ENCODE measurements at places on chromosomes 12 and 14.

DNA sequence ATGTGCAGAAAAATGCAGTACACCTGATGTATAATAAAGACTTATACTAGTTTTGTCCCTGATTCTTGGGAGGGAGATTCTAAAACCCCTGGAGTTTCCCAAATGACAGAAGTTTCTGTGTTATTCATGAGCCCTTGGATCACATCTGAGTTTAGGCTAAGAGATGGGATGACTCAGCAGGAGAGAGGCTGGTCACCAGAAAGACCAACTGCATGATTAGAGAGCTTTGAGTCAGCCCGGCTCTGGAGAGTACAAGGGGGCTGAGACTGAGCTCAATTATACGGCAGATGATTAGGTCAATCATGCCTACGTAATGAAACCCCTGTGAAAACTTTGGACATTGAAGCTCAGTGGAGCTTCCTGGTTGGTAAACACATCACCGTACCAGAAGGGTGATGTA is 174.2 kb downstream of the SSPN start:
- DNase-seq, result no peak

DNA sequence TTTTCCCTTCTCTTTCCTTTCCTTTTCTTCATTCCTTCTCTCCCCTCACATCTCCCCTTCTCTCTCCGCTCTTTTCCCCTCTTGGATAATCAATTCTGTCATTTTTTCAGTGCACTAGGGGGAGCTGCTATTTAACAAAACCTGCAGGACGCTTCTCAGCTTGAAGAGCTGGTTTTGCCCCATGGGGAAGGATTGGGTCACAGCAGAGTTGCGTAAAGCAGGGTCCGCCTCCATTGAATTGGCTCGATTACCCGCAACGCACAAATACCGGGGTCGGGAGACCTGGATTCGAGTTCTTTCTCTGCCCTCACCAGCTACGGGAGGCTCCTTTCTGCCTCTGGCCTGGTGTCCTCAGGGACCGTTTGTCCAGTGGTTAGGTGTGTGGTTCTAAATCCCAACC is 42.1 kb upstream of the CHGA start:
- peak; percentile 16 for DNase-seq

- no peak for DNase-seq
Measured at GRCh38 chr14:86739761-86740160, 1209.8 kb downstream of the FLRT2 start.

DNA sequence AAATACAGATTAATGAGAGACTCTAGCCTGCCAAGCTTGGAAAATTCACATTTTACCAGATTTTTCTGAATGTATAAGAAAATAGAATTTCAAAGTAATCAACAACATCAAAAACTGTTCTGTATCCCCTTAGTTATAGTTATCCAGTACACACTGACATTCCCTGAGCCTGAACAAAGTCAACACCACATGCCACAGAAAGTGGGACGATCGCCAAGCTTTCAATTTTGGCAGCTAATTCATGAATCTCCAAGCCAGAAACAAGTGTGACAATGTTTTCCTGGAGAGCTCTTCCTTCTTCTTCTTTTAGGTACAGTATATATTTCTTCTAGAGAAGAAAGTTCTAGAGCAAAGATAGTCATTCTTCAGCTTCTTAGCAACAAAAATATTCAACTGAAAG is 290.2 kb downstream of the PRKD1 start:
- peak; percentile 81 for DNase-seq

- DNase-seq, result no peak
Measured at GRCh38 chr12:54821676-54822075, 32.6 kb upstream of the MUCL1 start.

DNA sequence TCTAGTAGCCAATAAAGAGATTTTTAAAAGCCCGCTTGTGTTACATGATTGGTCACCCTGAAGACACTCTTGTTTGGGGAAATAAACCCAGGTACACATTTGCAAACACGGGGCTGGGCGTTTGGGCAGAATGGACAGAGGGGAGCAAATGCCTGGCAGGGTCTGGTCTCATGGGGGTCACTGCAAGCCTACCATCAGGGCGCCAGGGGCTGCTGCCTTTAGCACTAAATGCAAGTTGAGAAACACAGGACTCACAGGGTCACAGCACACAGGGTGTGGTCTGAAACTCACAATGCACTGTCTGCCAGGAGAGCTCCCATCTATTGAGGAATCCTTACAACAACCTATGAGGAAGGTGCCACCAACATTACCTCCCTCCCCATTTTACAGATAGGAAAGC is 62.6 kb downstream of the CHGA start:
- no peak for DNase-seq

DNA sequence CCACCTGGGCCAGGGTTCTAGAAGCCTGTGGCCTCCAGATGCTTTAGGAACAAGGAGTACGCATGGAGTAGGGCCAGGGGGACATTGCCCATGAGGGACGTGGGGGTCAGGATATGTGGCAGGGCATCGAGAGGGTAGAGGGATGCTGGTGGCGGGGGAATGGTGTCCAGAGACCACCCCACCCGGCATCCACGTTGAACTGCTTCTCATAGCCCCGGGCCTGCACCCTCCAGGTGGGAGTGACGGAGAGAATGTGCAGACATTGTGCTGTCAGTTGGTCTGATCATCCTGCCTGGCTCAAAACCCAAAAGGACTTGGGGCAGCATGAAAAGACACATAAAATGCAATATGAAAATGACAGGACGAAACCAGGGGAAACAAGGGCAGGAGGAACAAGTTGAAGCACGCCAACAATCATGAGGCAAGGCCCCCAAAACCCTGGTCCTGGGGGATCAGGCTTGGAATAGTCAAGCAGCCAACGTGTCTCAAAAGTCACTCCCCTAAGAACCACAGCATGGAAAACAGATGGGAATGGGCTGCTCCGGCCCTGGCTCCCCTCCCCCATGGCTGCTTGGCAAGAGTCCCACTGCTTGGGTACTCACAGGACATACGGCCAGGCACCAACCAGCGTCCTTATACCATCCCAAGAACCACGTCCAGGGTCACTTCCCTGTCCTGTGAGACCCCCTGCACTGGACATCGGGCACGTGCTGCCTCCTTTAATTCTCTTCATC is 117.9 kb downstream of the DICER1 start:
- no peak for DNase-seq

GRCh38 chr12:88756153-88756552 is 175.9 kb upstream of the KITLG start:
- no peak for DNase-seq

- no peak for DNase-seq
Measured at GRCh38 chr14:90757452-90757851, 58.8 kb downstream of the TTC7B start.

DNA sequence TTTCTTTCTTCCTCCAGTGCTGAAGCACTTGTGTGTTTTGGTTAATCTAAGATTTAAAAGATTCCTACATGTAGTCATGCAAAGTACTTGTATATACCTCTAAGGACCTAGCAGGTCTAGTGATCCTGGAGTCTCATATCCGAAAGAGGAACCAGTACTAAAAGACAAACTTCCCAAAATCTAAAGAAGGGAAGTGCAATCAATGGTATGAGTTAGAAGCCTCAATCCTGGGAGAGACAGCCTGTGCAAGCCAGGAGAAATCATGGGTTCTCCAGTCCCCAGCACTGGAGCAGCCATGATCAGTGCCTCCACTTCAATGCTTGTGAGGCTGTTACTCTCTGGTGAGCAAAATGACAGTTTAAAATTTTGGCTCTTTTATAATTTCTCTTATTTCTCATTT is 277.4 kb downstream of the DAD1 start:
- DNase-seq, result no peak

DNA sequence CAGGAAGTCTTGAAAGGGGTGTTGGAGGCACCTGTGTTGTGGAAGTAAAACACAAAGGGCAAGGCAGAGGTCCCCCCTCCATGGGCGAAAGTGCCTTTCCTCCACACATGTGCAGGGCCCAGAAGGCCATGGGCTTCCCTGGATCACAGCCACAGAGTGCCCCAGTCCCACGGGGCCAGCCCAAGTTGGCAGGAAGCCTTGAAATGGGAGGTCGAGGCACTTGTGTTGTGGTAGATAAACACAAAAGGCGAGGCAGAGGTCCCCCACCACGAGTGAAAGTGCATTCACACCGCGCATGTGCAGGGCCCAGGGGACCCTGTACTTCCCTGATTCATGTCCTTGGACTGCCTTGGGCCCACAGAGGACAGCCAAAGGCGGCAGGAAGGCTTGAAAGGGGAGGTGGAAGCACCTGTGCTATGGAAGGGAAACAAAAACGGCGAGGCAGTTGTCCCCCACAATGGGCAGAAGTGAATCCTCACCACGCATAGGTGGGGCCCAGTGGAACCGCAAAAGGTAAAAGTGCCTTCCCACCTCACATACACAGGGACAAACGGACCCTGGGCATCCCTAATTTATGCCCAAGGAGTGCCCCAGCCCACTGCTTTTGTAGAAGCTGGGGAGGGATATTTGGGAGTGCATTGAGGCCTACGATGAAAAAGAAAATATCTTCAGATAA is 585.4 kb downstream of the ALG10 start:
- no peak for DNase-seq

DNA sequence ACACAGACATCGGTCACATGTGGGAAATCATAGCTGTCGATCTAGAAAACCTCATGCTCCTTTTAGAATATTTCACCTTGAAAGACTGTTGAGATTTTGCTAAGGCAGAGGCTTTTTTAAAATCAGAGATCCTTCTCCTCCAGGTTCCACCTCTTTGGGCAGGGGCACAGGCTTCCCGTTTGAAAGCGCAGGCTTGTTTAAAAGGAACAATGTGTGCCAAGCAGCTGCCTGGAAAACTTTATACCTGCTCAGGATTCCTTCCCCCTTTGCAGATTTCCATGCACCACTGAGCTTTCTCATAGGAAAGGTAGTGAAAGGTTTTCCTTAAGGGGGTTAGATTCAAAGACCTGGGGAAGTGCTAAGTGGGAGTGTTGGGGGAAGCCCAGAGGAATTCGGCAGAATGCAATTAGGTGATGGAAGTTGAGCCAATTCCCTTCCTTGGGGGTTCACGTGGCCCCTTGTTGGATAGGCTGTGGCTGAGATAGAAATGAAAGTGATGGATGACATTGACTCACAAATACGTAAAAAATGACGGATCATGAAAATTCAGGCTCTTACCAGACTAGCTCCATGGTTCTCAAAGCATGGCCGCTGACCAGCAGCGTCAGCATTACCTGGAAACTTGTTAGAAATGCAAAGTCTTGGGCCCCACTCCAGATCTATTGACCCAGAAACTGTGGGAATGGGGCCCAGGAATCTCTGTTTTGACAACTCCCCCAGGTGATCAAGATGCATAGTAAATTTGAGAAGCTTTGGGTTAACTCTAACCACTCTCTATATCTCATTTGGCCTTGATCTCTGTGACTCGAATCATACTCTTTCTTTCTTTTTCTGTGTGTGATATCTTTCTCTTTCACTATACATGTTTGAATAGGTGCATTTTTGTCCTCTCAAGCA is 281.4 kb upstream of the FKBP4 start:
- DNase-seq, result no peak

- no peak for DNase-seq
Measured at GRCh38 chr12:72957454-72957853, 685.3 kb downstream of the TRHDE start.

Data from NCI-H2171 treated with DMSO at 0.1 percent for 48 hours (cell line).